ENCODE measurements at places on chromosomes 1 and 21. TPM values are rescaled to one million over a fixed set of nuclear protein-coding genes. Genes with fewer than 3 reads are reported as not detected.

The HSPA6 gene
- total RNA-seq, result 0.88 TPM

The UBE2U gene
- total RNA-seq, result 0.29 TPM

The SORT1 gene
- total RNA-seq, result 18.2 TPM

The SLC30A10 gene
- total RNA-seq, result not detected

The LRRC8B gene
- total RNA-seq, result 0.57 TPM

The CHI3L2 gene
- not detected for total RNA-seq

The TRIM67 gene
- not detected for total RNA-seq

The KIF21B gene
- 0.29 TPM for total RNA-seq

The KCNC4 gene
- total RNA-seq, result 1.3 TPM

The ANGPTL3 gene
- not detected for total RNA-seq

The FCGR2B gene
- total RNA-seq, result 0.14 TPM

The OR10J1 gene
- not detected for total RNA-seq

The SPRR2G gene
- not detected for total RNA-seq

The ENAH gene
- 122 TPM for total RNA-seq

The GSTM1 gene
- total RNA-seq, result not detected

The TNFRSF1B gene
- 14.2 TPM for total RNA-seq

The C1orf53 gene
- 3.3 TPM for total RNA-seq

The C1orf87 gene
- total RNA-seq, result not detected

The IL22RA1 gene
- total RNA-seq, result under 0.01 TPM

The CYP4A11 gene
- not detected for total RNA-seq

The MPZ gene
- 0.44 TPM for total RNA-seq

The WDR64 gene
- total RNA-seq, result not detected

The HPDL gene
- total RNA-seq, result 0.86 TPM

The TNN gene
- total RNA-seq, result not detected

The ARHGAP30 gene
- total RNA-seq, result under 0.01 TPM

The C21orf58 gene
- total RNA-seq, result 11.2 TPM

The HJV gene
- not detected for total RNA-seq

All from placental pericyte (primary cell).